Thyroid gland (tissue), 4 donors: ENCODE measurements at places on chromosomes 1 and 21.
A peak's percentile ranks its signal among the peaks of the same experiment; 100 is the strongest.

DNA sequence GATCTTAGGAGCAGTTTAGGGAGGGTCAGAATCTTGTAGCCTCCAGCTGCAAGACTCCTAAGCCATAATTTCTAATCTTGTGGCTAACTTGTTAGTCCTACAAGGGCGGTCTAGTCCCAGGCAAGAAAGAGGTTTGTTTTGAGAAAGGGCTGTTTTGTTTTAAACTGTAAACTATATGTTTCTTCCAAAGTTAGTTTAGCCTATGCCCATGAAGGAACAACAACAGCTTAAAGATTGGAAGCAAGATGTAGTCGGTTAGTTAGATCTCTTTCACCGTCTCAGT lies 62.0 kb downstream of the SLC16A1 start:
- DNase-seq: no peak

- no peak for DNase-seq
These were observed 24.1 kb downstream of the SMYD3 start for GRCh38 chr1:246482805-246483568.

DNA sequence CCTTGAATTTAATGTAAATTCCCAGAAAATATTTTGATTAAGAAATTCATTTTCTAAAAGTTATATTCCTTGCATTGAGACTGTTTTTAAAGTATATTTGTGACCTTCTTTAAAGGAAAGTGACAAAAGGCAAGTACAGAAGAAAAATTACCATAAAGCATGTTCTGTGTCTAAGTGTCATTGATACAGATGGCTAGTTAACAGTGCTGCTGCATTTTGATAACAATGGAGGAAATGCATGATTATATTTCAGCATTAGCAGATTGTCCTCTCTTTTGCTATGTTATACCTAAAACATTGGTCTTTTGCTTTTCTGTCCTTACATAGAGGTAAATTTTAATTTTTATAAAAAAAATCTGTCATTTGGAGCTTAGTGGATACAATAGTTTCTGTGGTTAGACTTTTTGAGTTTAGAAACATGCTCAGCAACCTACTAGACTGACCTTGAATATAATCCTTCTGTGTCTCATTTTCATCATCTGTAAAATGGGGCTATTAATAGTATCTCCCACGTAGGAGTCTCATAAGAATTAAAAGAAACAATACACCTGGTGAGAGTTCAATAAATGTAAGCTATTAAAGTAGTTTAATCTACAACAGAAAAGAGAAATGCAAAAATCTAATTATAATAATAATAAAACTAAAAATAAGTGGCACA lies 51.1 kb upstream of the RGS21 start:
- no peak for DNase-seq

- no peak for DNase-seq
These were observed 181.1 kb downstream of the IGSF21 start for GRCh38 chr1:18288722-18289121.

GRCh38 chr1:64220241-64220640 lies 16.8 kb downstream of the UBE2U start:
- no peak for DNase-seq

DNA sequence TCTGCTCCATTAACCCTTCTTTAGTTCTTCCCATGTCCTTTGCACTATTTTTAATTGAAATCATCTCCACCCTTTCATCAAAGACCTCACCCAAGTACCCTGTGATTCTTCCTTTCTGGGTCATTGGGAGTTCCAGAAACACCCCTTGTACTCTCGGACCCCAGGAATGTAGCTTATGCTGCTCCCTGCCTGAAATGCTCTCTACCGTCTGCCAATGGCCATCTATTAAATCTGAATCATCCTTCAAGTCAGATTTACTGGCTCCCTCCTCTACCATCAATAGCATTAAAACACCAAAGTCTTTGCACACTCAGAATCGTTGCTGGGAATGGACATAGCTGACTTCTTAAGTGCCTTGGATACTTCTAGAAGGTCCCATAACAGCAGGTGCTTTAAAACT lies 73.2 kb upstream of the GADD45A start:
- DNase-seq: no peak

DNA sequence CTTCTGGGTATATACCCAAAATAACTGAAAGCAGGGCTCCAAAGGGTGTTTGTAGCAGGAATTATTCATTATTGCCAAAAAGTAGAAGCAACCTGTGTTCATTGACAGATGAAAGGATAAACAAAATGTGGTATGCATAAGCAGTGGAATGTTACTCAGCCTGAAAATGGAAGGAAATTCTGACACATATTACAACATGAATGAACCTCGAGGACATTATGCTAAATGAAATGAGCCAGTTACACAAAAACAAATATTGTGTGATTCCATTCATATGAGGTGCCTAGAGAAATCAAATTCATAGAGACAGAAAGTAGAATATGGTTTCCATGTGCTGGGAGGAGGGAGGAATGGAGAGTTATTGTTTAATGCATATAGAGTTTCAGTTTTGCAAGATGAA lies 86.3 kb upstream of the ARTN start:
- no peak for DNase-seq

DNA sequence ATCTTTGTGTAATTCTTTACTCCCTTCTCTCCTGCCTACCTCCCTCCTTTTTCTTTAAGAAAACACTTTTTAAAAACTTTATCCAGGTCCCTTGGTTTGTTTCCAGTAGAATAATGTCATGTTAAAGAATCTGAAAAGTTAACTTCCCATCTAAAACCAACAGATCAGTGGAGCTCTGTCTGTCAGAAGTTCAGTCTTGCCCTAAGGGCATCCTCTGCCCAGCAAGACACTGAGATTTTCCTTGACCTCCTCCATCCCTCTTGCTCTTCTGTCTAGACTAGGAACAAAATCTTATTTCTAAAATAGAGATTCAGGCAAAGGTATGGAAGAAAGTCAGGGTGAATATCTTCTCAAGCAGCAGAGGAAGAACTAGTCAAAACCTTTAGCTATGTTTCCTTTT lies 5.7 kb upstream of the GNL2 start:
- DNase-seq: no peak

DNA sequence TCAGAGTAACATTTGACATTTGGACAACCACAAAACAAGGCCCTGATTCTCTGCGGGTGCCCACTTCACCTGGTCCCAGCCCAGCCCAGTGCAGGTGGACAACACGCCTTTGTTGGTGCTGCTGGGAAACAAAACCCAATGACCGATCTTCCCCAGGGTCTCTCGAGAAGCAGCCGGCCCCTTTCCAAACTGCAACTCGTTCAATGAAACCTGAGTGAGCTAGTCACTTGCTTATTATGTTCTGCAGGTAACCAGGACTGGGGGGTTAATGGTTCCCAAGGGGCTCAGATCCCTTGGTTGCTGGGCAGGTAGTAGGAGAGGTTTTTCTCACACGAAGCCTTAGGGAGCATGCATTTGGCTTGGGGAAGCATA lies 42.9 kb downstream of the ABCG1 start:
- no peak for DNase-seq

DNA sequence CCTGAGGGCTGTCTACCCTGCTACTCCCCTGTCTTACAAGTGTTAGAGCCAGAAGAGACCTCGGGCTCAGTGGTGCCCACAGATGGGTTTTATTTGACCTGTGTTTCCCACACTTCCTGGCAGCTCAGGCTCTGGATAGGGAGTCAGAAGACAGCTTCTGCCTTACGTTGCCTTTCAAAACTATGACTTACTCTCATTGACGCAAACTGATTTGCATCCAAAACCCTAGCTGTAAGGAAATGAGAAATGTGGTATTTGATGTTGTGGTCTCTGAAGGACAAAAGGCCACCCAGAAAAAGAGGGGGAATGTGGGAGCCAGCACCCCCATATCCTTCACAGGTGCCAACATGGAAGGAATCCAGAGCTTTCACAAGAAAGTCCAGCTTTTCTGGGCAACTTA lies 180.2 kb downstream of the ATG4C start:
- no peak for DNase-seq

DNA sequence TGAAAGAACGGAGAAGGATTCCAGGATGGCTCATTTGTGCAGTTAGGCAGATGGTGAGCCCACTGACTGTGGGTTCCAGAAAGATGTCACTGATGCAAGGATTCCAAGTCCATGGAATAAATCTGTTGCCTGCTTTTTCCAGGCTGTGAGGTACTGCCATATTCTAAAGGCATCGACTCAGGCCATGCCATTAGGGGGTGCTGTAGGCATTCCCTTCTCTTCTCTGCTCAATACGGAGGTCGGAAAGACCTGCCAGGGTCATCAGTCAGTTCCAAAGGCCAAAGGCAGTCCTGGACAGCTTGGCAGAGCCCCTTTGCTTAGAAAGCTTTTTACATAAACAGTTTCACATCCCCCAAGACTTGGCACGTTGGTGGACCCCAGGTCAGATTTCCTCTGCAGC lies 31.7 kb upstream of the TMEM125 start:
- DNase-seq: peak; percentile 83

DNA sequence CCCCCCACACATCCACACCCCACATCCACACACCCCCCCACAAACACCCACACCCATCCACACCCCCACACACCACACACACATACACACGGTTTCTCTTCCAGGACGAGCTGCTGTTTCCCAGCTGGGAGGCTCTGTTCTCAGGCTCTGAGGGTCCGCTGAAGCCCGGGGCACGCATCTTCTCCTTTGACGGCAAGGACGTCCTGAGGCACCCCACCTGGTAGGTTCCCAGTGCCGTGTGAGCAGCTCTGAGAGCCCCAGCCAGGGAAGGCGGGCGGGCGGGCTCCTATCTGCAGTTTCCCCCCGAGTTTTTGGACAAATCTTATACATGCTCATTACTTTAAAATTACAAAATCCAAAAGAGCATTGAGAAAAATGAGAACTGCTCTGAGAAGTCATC lies 31.2 kb downstream of the SLC19A1 start:
- no peak for DNase-seq

DNA sequence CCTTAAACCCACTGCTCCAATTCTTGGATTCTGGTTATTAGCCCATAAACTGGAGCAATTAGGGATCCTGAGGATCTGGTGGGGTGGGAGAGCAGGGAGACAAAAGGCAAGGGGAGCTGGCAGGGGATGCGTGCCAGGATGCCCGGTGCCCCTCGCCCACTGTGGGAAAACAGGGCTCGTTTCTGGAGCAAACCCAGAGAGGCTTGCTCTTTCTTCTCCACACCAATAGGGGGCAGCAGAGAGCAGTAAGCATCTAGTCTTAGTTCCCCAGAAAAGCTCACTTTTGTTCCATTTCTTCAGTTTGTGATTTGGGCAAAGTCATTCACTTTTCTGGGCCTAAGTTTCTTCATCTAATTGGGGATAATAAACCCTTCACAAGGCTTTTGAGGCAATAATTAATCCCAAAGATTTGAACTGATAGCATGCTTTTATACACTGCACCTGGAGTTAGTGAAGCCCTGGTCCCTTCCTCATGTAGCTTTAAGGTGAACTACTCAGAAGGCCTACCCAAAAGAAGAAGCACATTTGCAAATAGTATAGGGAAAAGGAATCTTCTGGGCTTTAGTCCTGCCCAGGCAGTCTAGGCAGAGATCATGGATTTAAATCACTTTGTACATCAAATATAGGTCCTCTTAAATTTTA lies 160.6 kb upstream of the USP24 start:
- DNase-seq: peak; percentile 47

- DNase-seq: no peak
These were observed 57.4 kb upstream of the MTF2 start for GRCh38 chr1:93021539-93022134.

DNA sequence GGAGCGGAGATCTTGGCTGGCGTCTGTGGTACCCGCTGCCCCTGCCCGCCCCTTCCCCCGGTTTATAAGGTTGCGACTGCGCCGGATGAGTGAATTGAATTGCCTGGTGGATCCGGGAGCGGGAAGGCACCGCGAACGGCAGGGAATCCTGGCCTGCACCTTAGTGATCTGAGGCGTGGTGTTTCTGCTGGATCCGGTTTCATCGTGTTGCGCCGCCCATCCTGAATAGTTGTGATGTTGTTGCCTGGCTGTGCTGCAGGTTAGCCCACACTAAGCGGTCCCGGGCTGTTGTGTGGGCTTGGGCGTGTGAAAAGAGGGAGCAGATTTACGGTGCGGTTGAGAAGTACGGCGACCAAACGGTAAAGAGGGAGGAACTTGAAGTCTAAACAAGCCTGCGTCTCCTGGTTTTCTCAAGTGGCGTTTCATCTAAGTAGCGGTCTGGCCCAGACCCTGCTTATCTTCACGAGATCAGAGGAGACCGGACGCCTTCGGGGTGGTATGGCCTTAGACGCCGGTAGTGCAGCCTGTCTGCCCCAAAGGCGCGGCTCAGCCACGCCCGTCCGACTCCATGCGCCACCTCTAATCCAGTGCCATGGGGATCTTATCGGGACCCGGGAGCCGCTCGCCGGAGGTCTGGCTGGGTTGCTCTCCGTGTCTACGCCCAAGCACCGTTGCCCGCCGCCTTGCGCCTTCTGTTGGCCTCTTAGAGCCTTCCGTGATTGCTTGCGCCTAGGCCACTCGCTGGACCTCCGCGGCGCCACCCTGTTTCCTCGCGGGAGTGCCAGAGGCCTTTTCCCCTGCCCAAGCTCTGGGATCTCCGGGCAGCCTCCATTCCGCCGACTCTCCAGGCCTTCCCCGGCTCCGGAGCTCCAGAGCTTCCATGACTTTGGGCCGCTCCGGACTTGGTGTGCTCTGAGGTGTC lies 87.5 kb upstream of the RHOU start:
- peak; percentile 54 for DNase-seq

- DNase-seq: no peak
These were observed 127.7 kb downstream of the DMRTA2 start for GRCh38 chr1:50295566-50295965.
